ENCODE measurements at places on chromosomes 5 and 9.

DNA sequence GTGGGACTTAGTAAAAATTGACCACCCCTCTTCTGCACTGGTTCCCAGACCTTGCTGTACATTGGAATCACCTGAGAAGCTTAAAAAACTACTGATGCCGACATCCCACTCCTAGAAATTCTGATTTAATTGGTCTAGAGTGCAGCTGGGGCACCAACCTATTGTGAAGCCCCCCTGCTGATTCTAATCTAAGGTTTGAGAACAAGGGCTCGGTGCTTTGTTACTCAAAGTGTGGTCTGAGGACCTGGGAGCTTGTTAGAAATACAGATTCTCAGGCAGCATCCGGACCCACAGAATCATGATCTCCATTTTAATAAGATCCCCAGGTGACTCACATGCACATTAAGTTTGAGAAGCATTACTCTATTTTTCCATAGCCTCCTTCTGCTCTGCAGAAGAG is 57.8 kb upstream of the LPAR1 start:
- DNase-seq, result no peak

DNA sequence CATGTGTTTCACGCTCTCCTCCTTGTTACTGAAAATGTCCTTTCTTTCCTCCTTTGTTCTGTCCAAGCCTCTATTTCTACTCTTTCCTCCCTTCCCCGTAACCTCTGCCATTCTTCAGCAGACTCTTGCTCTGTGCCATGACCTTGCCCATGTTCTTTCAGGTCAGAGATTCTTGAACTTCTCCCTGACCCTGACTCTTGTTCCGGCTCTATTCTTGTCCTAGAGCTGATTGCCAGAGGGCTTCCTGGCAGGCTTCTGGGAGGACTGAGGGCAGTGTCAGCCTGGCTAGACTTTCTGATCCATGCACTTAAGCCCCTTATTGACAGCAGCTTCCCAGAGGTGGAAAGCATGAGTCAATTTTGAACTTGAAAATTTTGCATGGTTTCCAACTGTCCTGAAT is 174.2 kb downstream of the TMEM161B start:
- DNase-seq, result no peak

DNA sequence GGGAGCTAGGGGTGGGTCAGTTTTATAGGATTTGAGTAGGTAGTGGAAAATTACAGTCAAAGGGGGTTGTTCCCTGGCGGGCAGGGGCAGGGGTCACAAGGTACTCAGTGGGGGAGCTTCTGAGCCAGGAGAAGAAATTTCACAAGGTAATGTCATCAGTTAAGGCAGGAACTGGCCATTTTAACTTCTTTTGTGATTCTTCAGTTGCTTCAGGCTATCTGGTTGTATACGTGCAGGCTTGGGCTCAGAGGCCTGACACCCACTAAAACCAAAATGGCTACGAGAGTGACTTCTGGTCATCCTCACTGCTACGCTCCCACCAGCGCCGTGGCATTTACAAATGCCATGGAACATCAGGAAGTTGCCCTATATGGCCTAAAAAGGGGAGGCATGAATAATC is 20.7 kb upstream of the NXNL2 start:
- DNase-seq, result no peak

- no peak for DNase-seq
Measured at GRCh38 chr9:98986866-98987651, 43.4 kb downstream of the COL15A1 start.

DNA sequence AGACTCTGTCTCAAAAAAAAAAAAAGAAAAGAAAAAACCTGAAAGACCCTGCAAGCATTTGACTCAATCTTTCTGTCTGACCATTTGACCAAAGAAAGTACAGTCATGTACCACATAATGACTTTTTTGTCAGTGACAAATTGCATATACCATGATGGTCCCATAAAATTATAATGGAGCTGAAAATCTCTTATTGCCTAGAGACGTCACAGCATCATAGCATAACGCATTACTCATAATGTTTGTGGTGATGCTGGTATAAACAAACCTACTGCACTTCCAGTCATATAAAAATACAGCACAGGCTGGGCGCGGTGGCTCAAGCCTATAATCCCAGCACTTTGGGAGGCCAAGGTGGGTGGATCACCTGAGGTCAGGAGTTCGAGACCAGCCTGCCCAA is 10.5 kb downstream of the ECM2 start:
- DNase-seq, result no peak

DNA sequence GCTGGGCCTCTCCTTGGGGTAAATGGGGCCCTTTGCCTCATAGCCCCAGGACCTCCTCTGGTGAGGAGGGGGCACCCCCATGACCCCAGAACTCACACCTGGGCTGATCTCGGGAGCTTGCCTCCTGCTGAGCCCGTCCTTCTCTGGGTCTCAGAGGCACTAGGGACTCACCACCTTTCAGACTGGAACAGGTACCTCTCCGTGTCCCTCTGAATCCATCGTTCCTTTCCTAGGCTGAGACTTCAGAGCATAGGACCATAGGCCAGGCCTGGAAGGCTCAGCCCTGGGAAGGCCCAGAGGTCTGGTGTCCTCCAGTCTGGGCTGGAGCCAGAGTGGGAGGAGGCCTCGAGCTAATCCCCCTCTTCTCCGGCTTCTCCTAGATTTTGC is 97.9 kb downstream of the CACNA1B start:
- no peak for DNase-seq

- DNase-seq, result peak; percentile 91
Measured at GRCh38 chr9:105447814-105448812, at the start of gene FSD1L. Gene FSD1L (plus strand): TSS chr9:105448034. CDS start chr9:105448221, 187 bp downstream.

GRCh38 chr5:136202469-136203205 is 9.7 kb upstream of the SMIM32 start:
- no peak for DNase-seq

- peak; percentile 59 for DNase-seq
Measured at GRCh38 chr5:35803191-35803651, 53.5 kb upstream of the IL7R start.

GRCh38 chr9:35716230-35716629 is 15.8 kb downstream of the TLN1 start:
- DNase-seq, result no peak

DNA sequence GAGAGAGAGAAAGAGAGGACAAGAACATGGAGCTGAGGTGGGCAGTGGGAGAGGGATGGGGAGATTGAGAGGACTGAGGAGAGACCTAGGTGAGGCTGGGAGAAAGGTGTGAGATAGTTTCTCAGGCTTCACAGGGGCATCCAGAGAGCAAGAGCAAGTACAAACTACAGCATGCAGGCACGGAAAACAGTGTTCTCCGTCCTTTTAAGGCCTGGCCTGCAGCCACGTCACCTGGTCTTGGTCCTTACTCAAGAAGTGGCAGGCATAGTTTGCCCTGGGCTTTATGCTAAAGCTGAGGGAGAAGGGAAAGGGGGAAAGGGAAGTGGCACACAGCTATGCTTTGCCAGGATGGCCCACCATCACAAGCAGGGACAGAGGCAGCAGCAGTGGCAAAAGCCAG is 65.7 kb downstream of the SIL1 start:
- no peak for DNase-seq

- DNase-seq, result peak; percentile 15
Measured at GRCh38 chr9:2765250-2765880, 48.1 kb downstream of the KCNV2 start.

- no peak for DNase-seq
Measured at GRCh38 chr5:157519579-157520253, 55.9 kb downstream of the ADAM19 start.

GRCh38 chr5:1751026-1751863 is 48.4 kb downstream of the MRPL36 start:
- DNase-seq, result no peak

DNA sequence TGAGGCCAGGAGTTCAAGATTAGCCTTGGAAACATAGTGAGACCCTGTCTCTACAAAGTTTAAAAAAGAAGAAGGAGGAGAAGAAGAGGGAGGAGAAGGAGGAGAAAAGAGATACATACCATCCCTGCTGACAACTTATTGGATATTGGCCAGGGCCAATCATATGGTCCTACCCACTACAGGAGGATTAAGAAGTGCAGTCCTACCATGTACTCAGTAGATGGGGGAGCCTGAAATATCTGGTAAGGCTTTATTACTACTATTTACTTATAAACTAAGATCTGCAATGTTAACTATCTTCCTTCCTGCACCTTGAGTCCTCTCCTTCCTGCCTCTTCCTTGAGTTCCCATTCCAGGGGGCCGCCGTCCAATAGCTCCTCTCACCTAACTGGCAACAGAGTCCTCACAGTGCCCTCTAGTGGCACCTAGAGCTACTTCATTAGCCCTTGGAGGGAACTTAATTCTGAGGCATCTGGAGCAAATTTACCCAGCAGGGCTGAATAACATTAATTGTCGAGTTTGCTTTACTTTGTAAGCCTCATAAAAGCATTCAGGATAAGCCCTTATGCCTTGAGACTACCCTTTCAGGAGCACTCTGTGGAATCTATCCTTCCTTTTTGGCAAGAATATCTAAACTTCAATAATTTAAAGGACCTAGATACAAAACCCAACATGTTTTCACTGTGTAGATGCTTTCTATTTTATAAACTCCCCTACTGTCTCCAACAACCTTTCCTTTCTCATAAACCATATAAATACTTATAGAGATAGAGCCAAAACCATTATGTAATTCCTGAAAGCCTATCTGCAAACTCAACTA is 39.1 kb upstream of the RANBP6 start:
- peak; percentile 78 for DNase-seq

- DNase-seq, result no peak
Measured at GRCh38 chr9:121734465-121734864, 83.0 kb downstream of the DAB2IP start.

DNA sequence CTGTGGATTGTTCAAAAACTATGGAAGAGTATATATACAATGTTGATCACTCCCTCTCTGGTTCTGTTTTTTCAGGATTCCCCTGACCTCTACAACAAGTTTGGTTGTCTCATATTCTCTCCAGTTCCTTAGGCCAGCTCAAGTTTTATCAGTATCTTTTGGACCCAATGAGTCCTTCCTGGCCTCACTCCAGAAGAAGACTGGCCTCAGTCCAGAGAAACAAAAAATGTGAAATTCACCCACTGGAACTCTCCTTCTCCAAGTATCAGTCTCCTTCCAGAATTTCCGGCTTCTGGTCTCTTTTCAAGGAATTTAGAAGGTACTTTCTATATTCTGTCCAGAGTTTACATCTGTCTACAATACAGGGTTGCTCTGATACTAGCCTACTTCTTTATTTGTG is 537.8 kb upstream of the FTMT start:
- DNase-seq, result no peak

GRCh38 chr9:87644659-87645058 is 81.3 kb upstream of the CTSL start:
- no peak for DNase-seq

DNA sequence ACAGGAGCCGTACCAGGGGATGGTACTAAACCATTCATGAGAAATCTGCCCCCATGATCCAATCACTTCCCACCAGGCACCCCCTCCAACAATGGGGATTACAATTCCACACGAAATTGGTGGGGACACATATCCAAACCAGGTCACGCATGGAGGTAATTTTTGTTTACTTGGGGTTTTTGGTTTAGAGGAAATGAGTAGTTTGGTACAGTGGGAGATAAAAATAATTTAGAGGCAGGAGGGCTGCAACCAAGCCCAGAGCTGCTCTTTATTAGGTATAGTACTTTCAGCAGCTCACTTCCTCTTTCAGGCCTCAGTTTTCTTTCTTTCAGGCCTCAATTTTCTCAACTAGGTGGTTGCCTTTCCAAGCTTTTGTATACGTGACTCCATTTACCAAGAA is 23.2 kb downstream of the PRUNE2 start:
- no peak for DNase-seq

- no peak for DNase-seq
Measured at GRCh38 chr9:101513351-101513750, 20.3 kb upstream of the RNF20 start.

DNA sequence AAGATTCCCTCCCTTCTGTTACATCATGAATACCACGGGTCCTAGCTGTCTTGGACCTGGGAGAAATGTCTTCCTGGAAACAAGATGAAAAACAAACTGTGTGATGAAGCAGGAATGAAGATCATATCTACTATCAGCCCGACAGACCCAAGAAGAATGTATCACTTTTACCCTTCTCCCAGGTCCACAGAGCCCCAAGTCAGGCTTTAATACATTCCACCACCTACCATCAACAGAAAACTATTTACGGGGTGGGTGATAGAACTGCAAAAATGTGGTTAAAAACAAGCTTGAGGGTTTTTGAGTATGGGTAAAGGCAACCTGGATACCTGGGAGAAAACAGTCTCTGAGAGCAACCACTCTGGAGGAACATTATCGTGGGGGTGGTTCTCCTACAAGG is 327.0 kb downstream of the TRIM32 start:
- no peak for DNase-seq

- DNase-seq, result no peak
Measured at GRCh38 chr9:73137286-73137899, 14.3 kb upstream of the ANXA1 start.

GRCh38 chr9:131613921-131614320 is 68.6 kb downstream of the PRRT1B start:
- no peak for DNase-seq

GRCh38 chr9:136858844-136859757 is 7.0 kb downstream of the MAMDC4 start:
- DNase-seq, result no peak

Data from KBM-7 (cell line).